ENCODE measurements at places on chromosomes 12 and 14.

DNA sequence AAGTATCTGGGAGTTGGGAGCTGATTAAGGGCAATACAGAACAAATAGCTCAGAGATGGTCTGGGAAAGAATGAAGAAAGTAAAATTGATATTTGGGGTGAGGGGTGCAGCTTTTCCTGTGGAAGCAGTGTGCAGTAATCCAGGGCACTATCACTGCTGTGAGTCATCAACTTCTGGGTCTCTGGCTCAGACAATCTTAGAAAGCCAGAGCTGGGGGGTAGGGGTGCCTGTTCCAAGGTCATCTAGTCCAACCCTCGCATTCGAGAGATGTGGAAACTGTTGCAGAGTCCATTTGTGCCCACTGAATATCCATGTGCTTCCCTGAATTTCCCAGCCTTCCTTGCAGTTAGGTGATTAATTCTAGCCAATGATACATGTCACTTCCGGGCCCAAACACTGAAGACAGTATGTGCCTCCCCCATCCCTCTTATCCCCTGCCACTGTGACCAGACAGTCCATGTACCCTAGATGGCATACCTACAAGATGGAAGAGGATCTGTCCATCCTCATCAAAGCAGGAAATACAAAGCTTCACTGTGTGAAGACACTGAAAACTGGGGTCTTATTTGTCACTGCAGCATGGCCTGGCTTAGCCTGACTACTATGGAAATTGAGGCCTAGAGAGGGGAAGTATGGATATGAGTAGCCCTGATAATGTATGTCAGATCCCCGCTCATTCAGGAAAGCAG, 51.9 kb downstream of the ZFP36L1 start:
- no peak for DNase-seq

GRCh38 chr12:71469258-71469750, 29.7 kb downstream of the LGR5 start:
- DNase-seq, result no peak

DNA sequence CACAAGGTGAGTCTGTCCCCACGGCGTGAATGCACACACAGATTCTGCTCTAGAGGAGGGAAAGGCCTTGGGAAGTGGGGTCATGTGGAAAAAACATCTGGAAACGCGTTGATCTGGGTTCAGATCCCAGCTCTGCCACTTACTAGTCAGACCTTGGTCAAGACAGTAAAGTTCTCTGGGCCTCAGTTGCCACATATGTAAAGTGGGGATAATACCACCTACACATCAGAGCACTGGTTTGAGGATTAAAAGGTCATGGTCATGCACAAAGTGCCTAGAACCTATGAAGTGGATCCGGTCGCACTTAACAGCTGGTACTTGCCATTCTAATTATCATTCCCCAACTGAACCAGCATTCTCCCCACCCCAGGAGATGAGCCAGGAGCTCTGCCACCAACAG, 4.7 kb downstream of the PLEKHG6 start:
- DNase-seq, result no peak

- DNase-seq, result no peak
Measured at GRCh38 chr14:55556929-55557623, 22.9 kb upstream of the KTN1 start.

GRCh38 chr14:92223025-92223424, 99.9 kb upstream of the SLC24A4 start:
- DNase-seq, result no peak

DNA sequence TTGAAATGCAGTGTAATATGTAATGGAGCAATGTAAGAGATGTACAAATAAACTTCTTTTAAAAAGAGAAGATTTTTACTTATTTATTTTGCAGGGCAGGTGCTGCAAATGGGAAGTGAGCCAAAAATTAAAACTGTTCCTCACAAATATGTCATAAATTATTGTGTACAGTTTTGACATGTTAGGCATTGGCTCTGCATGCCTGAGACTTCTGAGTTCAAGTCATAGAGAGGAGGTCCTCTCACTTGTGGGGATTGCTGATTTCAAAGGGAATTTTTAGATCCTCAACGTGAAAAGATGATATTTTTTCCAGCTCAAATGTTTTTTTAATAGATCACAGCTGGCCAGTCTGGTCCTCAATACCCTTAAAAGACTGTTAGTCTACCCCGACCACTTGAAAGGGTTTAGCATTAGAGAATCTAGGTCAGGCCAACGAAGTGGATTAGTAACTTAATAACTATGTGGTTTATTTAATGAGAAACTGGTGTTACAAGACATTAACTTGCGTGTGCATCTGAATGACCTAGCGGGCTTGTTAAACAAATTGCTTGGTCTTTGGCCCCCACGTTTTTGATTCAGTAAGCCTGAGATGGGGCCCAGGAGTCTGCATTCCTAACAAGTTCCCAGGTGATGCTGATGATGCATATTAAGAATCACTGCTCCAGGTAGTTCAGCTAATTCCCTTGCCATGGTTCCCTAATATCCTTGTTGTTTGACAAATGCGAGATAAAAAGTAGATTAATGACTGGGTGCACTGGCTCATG, 30.9 kb upstream of the WDR89 start:
- DNase-seq, result no peak

DNA sequence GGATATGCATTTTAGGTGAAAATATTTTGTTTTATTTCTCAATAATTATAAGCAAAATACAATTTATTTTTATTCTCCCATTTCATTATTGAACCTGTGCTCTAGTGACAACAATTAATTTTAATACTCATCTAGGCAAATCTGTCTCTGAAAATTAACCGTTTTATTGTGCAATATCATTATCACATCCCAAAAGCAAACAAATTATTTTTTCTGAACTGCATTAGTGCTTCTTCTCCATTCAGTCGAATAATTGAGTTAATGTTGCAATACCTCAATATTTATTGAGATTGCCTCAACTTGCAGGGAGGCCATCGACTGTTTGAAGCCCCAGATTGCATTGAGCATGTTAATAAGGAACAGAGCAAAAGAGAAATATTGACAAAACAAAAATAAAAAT, 303.2 kb upstream of the LRFN5 start:
- DNase-seq, result no peak

GRCh38 chr14:55071870-55072640, 20.6 kb downstream of the MAPK1IP1L start:
- no peak for DNase-seq

- no peak for DNase-seq
Measured at GRCh38 chr12:79327465-79327864, 363.3 kb downstream of the PAWR start.

- no peak for DNase-seq
Measured at GRCh38 chr12:124379938-124380754, 85.3 kb downstream of the RFLNA start.

DNA sequence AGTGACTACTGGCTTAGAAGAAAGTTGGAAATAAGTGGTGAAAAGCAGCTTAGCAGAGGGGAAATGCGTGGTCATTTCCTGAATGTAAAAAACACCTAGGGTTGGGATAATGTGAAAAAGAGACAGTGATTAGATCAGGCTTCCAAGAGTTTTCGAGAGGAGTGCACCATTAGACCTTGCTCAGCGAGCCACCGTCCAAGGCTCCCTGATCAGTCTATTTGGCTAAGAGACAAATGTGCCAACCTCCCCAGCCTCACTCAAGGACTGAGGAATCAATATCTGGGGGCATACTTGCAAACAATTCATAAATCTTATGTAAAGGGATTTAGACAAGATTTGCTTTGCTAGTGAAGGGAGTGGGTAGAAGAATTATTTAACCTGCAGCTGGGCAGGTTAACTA, 594.5 kb downstream of the NRXN3 start:
- no peak for DNase-seq

DNA sequence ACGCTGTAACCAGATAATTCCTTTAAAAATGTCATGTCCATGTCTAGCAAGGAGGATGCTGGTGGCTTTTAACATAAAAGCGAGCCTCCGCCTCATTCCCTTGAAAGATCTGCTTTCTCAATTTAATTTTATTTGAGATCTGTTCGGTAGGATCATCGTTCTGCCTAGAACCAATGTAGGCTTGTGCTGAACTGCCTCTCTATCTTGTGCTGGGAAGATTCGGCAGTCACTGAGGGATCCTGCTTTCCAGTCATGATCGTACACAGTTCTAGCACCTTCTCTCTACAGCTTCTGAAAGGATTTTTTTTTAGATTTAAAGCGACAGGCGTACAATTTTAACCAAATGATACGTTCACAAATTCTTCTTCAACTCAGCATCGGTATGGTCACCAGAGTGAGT, 54.3 kb downstream of the PEBP1 start:
- no peak for DNase-seq

DNA sequence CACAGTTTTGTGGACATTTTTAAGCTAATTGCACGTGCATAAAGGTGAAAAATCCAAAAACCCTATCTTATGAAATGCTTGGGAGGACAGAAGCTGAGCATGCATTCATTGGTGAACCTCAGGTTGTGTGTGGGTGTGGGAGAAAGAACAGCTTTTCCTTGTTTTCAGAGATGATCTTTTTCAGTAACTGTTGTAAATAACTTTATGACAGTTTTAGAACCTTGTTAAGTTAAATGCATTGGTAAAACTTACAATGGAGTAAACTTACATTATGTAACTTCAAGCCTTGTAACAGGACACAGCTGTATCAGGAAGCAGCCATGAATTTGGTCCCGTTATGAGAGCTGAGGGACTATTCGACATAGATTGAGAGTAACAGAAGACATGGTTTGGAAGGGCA, 587.4 kb downstream of the GALC start:
- no peak for DNase-seq

DNA sequence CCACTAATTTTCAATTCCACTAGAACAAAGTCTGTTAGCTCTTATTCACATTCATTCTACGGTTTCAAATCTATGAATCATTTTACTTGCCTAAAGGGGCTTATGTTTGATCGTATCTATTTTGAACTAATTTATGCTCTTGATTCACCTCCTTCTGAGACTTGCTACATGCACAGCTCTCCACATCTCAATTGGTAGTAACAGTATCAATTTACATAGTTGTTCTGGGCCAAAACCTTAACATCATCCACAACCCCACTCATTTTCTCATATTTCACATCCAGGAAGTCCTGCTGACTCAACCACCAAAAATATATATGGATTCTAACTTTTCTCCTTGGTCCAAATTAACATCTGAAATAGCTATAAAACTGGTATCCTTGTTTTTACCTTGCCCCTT, 208.6 kb downstream of the RASSF9 start:
- no peak for DNase-seq

GRCh38 chr12:52581066-52581465, 7.4 kb upstream of the KRT74 start:
- DNase-seq, result no peak

DNA sequence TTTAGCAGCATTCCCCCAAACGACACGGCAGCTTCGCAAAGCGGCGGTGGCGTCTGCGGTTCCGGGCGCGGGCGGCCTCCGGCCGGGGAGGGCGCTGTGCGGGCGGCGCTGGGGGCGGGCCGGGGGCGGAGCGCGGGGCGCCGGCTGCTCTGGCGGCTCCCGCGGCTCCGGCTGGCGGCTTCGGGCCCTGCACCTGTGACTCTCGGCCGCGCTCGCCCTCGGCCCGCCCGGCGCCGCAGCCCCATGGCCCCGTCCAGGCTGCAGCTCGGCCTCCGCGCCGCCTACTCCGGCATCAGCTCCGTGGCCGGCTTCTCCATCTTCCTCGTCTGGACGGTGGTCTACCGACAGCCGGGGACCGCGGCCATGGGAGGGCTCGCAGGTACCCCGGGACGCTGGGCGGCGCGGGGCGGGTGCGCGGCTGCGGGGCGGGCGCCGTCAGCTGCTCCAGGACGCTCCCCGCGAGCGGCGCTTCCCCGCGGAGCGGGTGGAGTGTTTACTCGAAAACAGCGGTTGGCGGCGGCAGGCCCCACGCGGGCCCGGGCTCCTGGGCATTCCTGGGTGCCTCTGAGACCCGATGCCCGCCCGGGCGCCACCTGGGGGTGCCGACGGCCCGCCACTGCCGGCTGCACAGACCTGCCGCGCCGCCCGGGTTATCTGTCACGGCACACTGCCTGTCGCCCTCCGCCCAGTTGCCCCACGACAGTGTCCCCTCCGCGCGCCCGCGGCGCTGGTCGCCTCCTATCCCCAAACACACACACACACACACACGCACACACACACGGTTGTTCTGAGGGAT, at the start of gene SLC48A1:
Gene SLC48A1 (plus strand): TSS at position 177 of the 796 bp plus-strand sequence. CDS start 67 bp downstream, at position 244.
- peak; percentile 57 for DNase-seq

- no peak for DNase-seq
Measured at GRCh38 chr12:21989819-21990412, 48.7 kb upstream of the ABCC9 start.

GRCh38 chr14:103693515-103693914, 21.7 kb downstream of the XRCC3 start:
- DNase-seq, result no peak

- DNase-seq, result no peak
Measured at GRCh38 chr14:103019826-103020225, 37.5 kb downstream of the CDC42BPB start.

GRCh38 chr14:63682727-63683593, 41.3 kb upstream of the WDR89 start:
- DNase-seq, result no peak

- no peak for DNase-seq
Measured at GRCh38 chr12:12159988-12160387, 89.2 kb downstream of the BCL2L14 start.

GRCh38 chr12:23083267-23083666, 458.3 kb downstream of the ETNK1 start:
- no peak for DNase-seq

- DNase-seq, result no peak
Measured at GRCh38 chr12:19191563-19191962, 62.0 kb downstream of the PLEKHA5 start.

DNA sequence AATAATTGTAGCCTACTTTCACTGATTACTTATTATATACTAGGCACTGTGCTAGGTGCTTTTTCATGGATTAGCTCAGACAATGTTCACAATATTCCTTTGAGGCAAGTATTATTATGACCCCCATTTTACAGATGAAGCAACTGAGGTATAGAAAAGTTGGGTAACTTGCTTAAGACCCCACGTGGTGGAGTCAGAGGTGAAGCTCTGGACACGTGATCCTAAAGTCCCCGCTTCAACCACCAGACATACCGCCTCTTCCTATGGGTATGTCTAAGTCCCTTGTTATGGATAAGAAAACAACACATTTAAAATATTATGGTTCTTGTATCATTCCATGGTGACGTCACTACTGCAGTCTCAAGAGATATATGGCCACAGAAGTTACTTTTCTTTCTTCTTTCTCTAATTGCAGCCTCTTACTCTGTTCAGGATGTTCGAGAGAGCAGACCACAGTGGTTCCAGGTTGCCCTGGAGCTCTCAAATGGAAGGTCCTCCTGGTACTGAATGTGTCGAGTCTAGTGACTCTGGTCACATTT, 157.7 kb downstream of the HELB start:
- DNase-seq, result no peak

- no peak for DNase-seq
Measured at GRCh38 chr14:89370781-89371180, 46.3 kb downstream of the FOXN3 start.
